Smooth muscle cell of the umbilical artery (primary cell): ENCODE measurements at places on chromosomes 5 and 9. TPM values are rescaled to one million over a fixed set of nuclear protein-coding genes. Genes with fewer than 3 reads are reported as not detected.

Gene FUT7
- total RNA-seq, result under 0.01 TPM in 1 of 2 replicates, not detected in the other

Gene WNK2
- total RNA-seq, result not detected in 2 replicates

Gene C1QTNF2
- total RNA-seq, result 0.30 and 0.32 TPM in 2 replicates

Gene DDX4
- 0.05 TPM in 1 of 2 replicates, not detected in the other for total RNA-seq

Gene PCDHA4
- 0.32 and 0.89 TPM in 2 replicates for total RNA-seq

Gene MSX2
- 0.28 and 1.5 TPM in 2 replicates for total RNA-seq

Gene PALM2AKAP2
- total RNA-seq, result 28.5 and 52.9 TPM in 2 replicates
